NCI-H146 (cell line): ENCODE measurements at places on chromosomes 6 and 20.

GRCh38 chr6:119484598-119484997, 135.0 kb upstream of the MAN1A1 start:
- no peak for DNase-seq

DNA sequence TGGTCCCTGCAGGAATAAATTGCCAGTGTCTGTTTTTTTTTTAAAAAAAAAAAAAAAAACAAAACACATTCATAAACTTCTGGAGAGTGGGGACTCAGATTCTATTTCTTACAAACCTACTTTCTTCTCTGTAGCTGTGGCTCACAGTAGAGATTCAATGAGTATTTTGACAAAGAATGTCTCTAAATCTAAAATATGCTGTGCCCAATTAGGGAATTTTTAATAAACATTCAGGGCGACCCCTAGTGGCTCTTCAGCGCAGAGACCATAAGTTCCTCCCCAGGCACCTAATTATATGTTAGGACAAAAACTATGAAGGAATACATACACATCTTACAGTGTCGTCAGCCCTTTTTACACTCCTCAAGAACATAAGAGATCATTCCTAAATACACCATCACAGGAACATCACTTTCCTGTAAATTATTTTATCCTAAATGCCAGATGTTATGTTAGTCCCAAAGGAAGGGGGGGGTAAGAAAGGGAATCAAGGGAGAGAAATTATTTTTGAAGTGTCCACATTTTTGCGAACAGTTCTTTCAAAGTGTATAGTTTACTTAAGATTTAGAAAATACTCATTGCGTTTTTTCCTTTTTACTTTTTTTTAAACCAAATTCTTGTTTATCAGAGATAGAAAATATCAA, 21.8 kb upstream of the NAA20 start:
- peak; percentile 69 for DNase-seq

GRCh38 chr6:33906439-33906838, 102.6 kb upstream of the MLN start:
- no peak for DNase-seq

DNA sequence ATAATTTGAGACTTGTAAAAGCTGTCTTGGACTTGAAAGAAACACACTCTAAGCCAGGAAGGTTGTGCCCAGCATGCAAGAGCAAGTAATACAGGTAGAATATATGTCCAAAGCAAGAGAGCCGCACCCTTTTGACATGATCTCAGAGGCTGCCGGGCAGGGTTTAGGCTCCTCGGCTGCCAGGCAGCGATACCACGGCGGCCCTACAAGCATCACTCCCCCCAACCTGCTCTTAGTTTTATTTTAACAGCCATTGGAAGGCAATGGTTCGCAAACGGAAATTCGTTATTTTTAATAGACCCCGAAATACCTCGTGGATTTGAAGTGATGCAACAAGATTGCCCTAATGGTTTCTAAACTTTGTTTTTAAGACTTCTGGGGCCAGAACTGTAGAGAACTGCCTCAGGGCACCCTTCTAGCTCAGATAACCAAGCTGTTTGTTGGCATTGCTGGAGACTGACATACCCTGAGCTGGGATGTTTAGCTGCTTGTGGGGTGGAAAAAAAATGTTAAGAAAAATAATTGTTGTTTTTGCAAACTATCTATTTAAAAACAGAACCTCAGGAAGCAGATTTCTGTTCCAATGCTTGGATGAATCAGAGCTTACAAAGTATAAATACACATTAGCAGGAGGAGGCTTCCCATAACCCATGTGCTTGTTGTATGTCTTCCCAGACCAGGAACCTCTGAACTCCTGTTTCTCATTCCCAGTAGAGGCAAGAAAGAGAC, 39.0 kb downstream of the JAG1 start:
- no peak for DNase-seq

- no peak for DNase-seq
These were observed 96.3 kb downstream of the BMP2 start for GRCh38 chr20:6863798-6864201.

- DNase-seq: no peak
These were observed 210.2 kb downstream of the TMEM200A start for GRCh38 chr6:130575971-130576370.

GRCh38 chr6:118317581-118318563, 230.2 kb upstream of the PLN start:
- DNase-seq: no peak

DNA sequence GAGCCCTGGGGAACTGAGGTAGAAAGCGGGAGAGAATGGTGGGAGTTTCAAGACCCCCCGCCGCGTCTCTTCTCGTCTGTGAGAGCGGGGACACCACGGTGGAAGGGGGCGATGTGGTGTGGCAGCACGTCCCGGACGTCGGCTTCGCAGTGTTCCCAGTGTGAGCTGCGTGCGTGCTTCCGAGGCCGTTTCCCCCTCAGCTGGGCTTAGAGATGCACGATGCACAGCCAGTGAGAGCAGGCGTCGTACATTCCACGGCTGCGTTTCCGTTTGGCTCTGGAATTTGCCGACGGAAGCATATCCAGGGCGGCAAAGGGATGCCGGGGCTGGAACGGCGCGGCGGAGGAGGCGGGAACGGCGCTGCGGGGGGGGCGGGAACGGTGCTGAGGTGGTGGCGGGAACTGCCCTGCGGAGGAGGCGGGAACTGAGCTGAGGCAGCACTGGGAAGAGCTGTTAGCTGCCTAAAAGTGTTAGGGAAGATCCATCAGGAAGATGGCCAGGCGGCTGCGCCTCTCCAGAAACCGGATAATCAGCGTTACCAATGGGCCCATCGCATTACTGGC, 37.7 kb downstream of the KIF25 start:
- DNase-seq: no peak

GRCh38 chr6:112014483-112014882, 39.4 kb upstream of the CCN6 start:
- no peak for DNase-seq

- DNase-seq: no peak
These were observed 587.8 kb upstream of the JAG1 start for GRCh38 chr20:11261533-11262000.

DNA sequence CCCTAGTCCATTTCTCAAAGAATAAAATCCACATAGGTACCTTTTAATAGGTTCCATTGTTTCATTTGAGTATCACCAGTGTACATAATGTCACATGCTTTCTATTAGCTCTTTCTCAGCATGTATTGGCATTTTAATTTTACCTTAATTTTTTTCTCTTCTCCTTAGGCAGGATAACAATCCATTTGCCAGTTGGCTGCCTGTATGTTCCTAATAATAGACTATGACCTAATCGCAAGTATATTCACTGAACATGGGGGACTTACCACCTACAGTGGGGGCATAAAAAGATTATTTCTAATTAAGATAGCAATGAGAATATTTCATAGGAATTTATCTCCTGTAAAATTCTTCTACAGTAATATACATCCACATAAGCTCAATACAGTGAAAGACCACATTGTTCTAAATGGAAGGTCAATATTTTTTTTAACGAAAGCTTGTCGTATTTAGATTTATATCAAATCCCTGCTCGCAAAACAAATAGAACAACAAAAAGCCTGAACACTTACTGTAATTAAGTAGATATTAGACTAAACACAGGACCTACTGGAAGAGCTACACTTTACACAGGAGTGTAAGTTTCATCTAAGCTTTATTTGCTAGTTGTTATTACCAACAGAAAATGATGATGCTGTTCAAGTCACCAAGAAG, 76.4 kb downstream of the OGFRL1 start:
- DNase-seq: no peak

- no peak for DNase-seq
These were observed 285.1 kb downstream of the ADGB start for GRCh38 chr6:146883640-146884531.

DNA sequence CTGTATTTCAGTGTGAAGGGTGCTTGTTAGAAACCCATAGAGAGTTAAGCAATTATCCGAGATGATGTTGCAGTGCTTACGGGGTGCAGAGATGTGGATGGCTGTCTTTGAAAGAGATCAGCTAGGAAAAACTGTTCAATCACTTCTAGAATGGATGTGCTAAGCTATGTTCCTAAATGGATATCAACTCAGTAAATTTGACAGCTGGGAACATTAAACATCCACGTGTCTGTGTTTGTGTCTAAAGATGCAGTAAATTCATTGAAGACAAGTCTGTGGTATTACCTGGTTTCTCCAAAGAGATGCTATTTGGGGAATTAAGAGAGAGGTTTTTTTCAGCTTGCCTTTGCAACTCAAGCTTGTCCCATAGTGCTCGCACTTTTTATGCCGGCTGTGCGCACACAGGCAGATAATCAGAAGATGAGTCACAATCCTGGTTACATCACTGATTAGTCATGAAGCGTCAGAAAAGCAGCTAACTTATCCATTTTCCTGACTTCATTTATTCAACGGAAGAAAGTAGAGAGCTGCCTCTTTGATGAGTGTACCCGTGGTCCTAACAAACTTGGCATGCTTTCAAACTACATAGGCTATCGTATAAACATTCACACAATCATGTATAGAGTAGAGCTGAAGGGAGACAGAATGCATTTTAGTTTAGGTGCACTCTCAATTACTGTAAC, 691.7 kb upstream of the SLC35B3 start:
- DNase-seq: no peak

DNA sequence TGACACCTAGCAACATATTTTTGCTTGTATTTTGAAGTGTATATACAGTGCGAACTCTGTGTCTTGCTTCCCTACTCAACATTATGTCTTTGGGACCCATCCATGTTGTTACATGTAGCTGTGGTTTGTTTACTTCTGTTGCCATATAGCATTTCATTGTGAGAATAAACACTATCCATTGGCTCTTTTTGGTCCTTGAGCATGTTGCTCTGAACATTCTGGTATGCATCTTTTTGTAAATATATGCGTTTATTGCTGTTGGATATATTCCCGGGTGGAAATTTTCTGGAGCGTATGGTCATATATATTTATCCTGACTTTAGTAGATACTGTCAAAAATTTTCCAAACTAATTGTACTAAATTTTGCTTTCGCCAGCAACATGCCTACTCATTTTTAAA, 222.5 kb upstream of the SPTLC3 start:
- no peak for DNase-seq

GRCh38 chr20:49567421-49568277, at the start of gene PTGIS:
Gene PTGIS (minus strand): TSS chr20:49568137. CDS start chr20:49568116, 21 bp downstream.
- peak; percentile 36 for DNase-seq

- DNase-seq: peak; percentile 38
These were observed 7.8 kb downstream of the IL22RA2 start for GRCh38 chr6:137165375-137166246.

GRCh38 chr6:153873541-153873940, 165.5 kb upstream of the OPRM1 start:
- no peak for DNase-seq

GRCh38 chr6:53581856-53582255, 37.0 kb upstream of the GCLC start:
- no peak for DNase-seq

DNA sequence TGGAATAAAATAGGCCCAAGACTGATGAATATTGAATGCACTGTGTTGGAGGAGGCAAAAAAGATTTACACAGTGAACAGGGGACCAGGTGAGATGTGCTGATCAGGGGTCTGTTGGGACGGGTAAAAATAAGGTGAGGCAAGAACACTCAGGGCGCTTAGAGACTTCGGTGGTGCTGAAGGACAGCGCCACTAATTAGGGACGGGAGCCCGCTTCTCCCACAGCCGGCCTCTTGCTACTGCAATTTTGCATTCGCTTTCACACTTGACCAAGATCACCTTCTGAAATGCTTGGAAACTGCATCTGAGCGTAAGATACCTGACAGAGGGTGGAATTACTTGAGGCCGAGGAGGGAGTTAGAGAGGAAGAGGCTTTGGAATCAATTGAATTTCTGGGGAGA, 7.3 kb downstream of the TFAP2D start:
- DNase-seq: no peak

- DNase-seq: no peak
These were observed 163.8 kb downstream of the TMEM200A start for GRCh38 chr6:130529569-130530149.

DNA sequence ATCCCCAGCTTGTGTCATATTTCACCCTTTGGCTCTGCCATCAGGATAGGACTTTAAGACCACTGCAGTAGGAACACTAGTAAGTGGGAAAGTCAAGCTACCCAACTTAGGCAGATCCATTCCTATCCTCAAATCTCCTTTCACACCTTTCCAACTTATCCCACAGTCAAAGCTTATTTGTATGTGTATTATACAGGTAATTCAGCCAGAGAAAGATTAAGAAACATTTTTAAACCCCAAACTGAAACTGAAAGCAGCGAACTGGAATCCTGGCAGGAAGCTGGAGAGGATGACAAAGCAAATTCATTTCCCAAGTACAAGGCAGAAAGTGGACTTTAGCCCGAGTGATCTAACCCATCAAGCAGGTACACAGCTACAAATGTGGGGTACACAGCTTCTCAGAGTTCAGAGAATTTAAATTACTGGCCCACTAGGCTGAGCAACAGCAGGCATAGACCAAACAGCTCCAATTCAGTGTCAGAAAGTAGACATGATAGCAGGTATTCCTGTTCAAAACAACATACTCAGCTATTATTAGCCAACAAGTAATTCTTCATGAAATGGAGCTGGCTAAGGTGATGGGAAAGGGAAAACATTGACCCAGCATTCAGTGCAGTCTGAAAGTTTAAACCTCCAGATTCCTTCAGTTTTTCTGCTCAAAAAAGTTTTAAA, 39.1 kb downstream of the ILRUN start:
- peak; percentile 55 for DNase-seq

DNA sequence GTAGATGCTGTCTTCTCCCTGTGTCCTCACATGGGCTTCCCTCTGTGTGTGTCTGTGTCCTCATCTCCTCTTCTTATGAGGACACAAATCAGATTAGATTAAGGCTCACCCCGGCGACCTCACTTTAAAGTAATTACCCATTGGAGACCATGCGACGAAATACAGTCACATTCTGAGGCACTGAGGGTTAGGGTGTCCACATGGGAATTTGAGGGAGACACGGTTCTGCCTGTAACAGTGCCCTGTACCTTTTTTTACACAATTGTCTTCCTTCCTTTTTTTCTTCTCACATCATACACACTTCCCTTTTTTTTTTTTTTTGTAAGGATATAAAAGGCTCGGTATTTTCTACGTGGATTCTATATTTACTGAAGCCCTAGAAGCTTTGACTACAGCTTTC, 48.9 kb downstream of the DEK start:
- DNase-seq: no peak

GRCh38 chr6:11944111-11944510, 68.0 kb upstream of the HIVEP1 start:
- DNase-seq: no peak

DNA sequence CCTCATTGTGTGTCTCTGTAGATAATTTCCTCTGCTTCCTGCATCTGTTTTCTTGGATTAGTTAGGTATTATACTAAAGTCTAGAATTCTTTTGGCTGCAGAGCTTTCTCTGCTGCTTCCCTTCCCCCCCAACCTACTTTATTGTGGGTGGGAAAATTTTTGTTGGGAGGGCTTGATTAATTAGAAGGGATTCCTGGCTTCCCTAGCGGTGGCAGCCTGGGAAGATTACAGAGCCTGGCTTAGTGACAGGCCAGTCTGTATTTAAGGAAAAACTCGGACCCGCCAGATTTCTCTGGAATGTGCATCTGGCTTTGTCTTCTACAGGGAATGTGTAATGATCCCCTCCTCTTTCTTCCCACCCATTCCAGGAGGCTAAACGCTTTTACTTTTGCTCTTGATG, 31.2 kb downstream of the SLX4IP start:
- no peak for DNase-seq
